Effector memory CD4-positive, alpha-beta T cell (primary cell): ENCODE measurements at places on chromosomes 7 and 10.

DNA sequence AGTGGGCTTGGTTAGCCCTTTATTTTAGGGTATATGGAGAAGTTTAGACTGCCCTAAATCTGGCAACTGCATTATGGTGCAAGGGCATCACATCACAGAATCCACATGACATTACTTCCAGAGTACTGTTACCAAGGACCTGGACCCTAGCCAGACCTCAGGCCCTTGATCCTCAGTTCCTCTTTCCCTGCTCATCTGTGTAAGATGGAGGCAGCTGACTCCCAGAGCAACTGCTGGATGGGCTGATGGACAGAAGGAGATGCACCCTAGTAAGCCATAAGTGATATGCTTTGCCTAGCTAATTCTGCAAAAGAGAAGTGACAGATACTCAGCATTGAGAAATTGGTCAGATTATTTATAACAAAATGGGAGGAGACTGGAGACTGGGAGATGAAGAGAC lies 131.7 kb downstream of the DYNC1I1 start:
- DNase-seq, result no peak

- no peak for DNase-seq
Measured at GRCh38 chr10:129131457-129132132, 335.4 kb upstream of the MGMT start.

- DNase-seq, result no peak
Measured at GRCh38 chr7:138350701-138351357, 109.2 kb upstream of the TRIM24 start.

DNA sequence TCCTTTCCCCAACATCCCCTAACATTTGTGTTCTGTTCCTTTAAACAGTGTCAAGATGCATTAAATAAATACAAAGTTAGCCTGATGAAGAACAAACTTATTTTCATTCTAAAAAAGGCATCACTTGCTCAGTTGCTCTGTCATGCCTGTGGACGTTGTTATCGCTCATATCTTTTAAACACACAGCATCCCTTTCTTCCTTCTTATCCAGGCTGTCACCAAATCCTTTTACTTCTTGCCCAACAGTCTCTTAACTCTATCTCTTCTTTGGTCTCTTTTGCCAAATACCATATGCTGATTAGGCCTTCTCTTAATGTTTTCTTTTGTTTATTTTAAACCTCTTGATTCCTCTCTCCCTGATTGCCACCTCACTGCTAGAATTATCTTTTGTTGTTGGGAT lies 43.9 kb downstream of the DKK1 start:
- DNase-seq, result no peak

DNA sequence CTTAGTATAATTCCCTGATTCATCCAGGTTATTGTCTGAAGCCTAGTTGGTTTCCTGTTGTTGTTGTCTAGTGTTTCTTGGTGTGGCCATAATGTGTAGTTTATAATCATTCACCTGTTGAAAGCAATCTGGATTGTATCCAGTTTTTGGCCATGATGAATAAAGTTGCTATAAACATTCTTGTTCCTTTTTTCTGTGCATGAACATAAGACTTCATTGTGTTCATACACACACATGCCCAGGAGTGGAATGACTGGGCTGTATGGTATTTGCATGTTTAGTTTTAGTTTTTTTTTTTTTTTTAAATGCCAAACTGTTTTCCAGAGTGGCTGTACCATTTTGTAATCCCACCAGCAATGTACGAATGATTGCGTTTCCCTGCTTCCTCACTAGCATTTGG lies 349.8 kb downstream of the SDK1 start:
- DNase-seq, result no peak

DNA sequence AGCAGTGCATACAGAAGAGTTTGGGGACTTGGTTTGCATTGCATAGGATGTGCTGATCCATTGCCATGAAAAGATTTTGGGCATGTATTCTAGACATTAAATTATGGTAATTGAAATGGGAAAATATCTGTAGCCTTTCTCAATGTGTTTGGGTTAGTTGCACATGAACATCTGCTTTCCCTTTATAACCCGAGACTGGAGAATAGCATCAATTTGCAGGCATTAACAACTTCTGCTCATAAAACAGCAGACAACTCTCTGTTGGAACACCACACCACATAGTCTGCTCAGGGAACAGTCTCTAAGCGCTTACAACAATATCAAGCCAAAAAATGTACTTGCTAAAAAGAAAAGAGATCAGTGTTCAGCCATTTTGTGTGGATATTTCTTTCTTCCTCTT lies 1391.1 kb upstream of the LRRTM3 start:
- DNase-seq, result no peak
